ENCODE measurements at places on chromosomes 11 and 22. TPM values are rescaled to one million over a fixed set of nuclear protein-coding genes. Genes with fewer than 3 reads are reported as not detected.

DNA sequence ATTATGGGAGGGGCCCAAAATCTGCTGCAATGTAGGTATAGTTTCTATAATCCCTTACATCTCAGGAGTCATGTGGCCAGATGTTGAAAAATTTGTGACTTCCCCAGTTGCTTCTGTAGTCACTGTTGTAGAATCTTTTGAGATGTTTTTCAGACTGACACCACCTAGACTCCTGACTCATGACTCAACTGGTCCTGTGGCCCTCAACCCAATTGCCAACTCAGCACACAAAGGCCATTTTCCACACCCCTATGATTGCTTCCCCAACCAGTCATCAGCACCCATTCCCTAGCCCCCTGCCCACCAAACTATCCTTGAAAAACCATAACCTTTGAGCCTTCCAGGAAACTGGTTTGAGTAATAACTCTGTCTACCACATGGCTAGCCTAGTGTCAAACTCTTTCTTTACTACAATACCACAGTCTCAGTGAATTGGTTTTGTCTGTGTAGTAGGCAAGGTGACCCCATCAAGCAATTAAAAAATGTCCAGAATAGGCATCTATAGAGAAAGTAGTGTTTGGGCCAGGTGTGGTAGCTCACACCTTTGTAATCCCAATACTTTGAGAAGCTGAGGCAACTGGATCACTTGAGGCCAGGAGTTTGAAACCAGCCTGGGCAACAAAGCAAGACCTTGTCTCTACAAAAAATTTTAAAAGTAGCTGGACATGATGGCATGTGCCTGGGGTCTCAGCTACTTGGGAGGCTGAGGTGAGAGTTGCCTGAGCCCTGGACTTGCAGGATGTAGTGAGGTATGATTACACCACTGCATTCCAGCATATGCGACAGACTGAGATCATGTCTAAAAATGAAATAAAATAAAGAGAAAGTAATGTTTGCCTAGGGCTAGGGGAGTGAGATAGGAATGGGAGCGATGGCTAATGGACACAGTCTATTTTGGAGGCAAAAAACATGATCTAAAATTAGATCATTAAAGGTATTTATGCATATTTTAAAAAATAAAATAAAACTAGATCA lies 24.1 kb upstream of the FEZ1 start:
- no peak for ATAC-seq

- ATAC-seq = no peak
These were observed 38.5 kb downstream of the ST3GAL4 start for GRCh38 chr11:126394036-126394435.

DNA sequence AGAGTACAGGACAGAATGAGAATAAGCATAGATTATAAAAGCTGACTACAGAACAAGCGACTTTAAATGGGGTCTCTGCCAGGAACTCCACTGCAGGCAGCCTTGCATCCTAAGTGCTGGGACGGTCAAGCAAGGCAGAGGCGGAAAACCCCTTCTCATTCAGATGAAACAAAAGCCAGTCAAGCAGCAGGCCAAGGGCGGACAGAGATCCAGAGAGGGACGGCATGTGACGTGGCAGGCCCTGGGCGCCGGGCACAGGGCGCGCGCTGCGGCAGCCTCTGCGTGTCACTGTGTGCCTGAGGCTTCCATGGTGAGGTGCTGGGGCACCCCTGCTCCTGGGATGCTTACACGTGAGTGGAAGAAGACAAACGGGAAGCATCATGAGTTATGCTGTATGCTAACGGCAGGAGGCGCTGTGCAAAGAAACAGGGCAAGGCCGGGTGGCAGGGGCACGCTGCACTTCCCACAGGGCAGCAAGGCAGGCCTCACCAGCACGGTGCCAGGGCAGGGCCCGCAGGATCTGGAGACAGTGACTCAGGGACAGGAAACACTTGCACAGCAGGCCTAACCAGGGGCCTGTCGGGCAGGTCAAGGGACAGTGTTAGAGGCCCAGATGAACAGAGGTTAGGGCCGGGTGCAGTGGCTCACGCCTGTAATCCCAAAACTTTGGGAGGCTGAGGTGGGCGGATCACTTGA lies 6.2 kb downstream of the TOLLIP start:
- ATAC-seq = no peak

DNA sequence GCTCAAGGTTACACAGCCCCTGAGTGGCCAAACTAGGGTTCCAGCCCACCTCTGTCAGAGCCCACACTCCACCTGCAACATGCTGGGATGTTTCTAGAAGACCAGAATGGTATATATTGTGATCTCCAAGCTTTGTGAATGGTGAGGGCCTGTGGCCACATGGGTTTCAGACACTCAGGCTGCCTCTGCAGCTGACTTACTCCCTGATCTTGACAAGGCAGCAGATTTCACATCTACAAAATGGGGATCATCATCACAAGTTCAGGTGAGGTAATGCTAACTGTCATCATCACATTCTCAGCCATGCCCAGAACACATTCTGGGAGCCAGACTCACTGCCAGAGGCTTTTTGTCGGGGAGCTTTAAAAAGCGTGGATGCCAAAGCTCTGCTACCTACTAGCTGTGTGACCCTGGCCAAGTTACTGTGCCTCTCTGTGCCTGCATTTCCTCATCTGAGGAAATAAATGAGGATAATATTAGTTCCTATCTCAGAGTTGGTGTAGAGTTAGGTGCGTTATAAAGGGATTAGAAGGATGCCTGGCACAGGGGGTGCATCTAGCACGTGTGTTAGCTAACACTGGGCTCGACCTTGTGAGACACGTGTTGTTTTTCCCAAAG lies 24.9 kb upstream of the WNT11 start:
- ATAC-seq = no peak

DNA sequence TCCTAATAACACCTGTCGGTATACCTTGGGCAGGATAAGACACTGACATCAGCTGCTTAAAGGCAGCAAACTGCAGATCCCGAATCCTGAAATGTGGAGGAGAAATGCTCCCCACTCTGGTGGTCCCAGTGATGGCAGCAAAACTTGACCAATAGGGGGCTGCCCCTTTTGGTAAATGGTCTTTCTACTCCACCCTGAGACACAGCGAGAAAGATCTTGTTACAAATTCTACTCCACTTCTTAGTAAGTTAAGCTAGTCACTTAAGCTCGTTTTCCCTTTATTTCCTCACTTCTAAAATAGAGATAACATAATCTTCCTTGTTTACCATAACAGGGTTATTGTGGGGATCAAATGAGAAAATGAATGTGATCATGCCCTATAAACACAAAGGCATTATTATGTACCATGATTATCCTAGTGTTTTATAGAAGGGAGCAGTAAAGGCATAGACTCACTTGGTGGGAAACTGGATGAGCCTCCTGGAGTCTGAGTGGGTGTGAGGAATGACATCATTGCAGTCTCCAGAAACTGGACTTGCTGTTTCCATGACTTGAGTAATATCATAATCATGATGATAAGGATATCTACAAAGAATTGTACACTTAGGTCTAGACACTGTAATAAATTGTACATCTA lies 50.9 kb downstream of the ENDOD1 start:
- peak; percentile 54 for ATAC-seq

The KRTAP5-8 gene
- total RNA-seq = 0.54 TPM

DNA sequence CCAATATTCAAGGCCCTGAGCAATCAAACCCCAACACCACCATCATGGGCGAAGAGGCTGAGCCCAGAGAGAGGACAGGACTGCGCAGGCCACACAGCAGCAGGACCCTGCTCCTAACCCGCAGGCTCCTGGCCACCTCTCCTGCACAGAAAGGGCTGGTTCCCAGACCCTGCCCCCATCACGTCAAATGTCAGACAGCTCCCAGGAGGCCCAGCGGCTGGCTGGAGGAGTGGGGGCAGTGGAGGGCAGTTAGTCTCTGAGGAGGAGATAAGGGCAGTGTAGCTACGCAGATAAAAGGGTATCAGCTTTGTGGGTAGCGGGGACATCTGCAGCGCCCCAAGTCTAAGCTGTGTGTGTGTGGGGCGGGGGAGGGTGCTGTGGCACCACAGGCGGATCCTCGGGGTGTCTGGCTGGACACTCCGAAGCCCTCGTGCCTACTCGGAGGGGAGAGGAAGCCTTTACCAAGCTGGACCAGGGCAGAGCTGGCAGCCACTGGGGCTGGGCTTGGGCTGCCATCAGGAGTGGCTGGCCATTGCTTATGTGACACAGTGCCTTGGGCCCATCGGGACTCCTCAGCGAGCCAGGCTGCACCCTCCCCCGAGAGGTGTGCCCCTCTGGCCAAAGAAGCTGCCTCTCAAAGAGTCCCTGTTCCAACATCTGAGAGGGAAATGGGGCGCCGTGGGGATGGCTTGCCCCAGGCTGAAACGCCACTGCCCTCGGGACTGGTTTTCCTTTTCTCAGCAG lies 21.5 kb downstream of the FADS3 start:
- ATAC-seq = no peak

GRCh38 chr11:121586750-121587149 lies 134.0 kb upstream of the SORL1-AS1 start:
- ATAC-seq = peak; percentile 57

- no peak for ATAC-seq
These were observed 166.6 kb downstream of the COMMD9 start for GRCh38 chr11:36122671-36123070.

The CRYBB3 gene
- not detected for total RNA-seq

- ATAC-seq = no peak
These were observed 4.8 kb downstream of the SAAL1 start for GRCh38 chr11:18100926-18101656.

- ATAC-seq = no peak
These were observed 16.9 kb upstream of the MUC5B start for GRCh38 chr11:1205987-1206331.

The HTR3B gene
- 0.11 TPM for total RNA-seq

The BEST1 gene
- 6.8 TPM for total RNA-seq

- ATAC-seq = no peak
These were observed 78.0 kb downstream of the HORMAD2 start for GRCh38 chr22:30158277-30158676.

- no peak for ATAC-seq
These were observed 4.3 kb downstream of the GRK2 start for GRCh38 chr11:67270256-67271204.

- peak; percentile 95 for ATAC-seq
These were observed 7.1 kb upstream of the FLI1 start for GRCh38 chr11:128686745-128687177.

The OR4C45 gene
- total RNA-seq = not detected

GRCh38 chr11:26891501-26891900 lies 102.4 kb upstream of the FIBIN start:
- no peak for ATAC-seq

GRCh38 chr22:49589301-49589700 lies 238.4 kb downstream of the BRD1 start:
- ATAC-seq = no peak

GRCh38 chr22:44571566-44572413 lies 73.8 kb upstream of the RTL6 start:
- no peak for ATAC-seq

DNA sequence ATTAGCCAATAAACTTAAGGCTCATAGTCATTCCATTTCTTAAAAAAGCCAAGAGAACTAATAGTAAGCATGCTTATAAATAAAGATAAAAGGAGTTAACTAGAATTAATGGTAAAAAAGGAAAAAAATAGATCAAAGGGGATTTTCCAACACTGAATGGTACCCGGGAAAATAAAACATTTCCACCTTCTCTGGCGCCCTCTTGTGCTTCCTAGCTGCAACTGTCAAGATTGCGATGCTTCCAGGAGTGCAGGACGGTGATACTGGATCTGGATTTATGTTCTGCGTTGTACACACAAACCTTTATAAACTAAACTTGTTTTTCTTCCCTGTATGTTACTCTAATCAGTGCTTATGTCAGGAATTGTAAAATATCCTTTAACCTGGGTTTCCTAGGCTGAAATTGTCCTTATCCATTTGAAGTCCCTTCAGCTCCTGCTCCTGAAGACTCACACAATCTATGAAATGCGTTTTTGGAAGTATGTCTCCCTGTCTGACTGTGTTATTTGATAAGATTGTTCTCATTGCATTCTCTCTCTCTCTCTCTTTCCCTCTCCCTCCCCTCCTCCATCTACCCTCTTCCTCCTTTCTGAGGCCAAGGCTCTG lies 9.6 kb upstream of the HTATIP2 start:
- ATAC-seq = peak; percentile 62

The KRTAP5-7 gene
- not detected for total RNA-seq

The FGF4 gene
- total RNA-seq = not detected

The MYOD1 gene
- total RNA-seq = not detected

The USP35 gene
- total RNA-seq = 9.6 TPM

The CRYBB1 gene
- total RNA-seq = 1.7 TPM

DNA sequence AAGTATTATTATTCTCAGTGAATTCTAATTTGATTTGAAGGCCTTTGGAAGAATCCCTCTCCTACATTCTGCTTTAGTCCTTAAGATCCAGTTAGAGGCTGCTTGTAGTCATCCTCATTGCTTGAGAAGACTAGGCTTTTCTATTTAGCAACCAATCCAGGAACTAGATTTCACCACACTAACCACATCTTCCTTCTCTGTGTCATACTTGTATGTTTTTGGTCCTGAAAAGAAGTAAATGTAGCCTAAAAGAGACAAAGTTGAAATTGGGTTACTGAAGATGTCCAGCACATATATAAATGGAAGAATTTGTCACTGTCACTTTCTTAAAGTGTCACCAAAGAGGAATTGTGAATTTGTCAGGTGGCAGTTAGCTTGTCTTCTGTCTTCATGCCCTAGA lies 46.6 kb upstream of the MMP7 start:
- ATAC-seq = no peak

DNA sequence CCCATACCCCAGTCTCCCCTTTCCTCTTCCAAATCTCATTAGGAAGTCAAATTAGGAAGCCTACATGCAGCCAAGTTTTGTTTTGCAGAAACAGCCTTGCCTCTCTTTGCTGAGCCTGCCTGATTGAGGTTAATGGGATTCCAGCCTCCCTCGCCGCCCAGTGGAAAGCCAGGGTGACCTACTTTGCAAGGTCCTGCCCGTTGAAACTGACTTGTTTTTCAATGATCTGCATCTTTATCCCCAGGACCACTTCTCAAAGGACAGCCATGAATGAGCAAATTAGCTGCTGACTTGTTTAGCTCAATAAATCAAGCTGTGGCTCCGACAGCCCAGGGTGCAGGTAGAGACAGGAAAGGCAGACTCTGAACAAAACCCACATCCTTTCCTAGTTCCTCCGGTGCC lies 110.4 kb downstream of the RRAS2 start:
- ATAC-seq = peak; percentile 73

DNA sequence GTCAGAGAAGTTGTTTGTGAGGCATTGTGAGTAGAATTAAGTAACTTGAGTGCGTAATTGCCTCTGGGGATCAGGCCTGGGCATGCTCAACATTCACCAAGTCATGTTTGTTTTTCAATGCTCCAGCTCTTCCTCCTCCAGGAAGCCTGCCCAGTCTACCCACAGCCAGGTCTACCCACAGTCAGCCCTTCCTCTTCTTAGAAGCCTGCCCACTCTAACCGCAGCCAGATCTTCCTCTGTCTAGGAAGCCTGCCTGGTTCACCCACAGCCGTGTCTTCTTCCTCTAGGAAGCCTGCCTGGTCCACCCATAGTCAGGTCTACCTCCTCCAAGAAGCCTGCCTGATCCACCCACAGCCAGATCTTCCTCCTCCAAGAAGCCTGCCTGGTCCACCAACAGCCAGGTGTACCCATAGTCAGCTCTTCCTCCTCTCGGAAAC lies 25.0 kb downstream of the LRP5 start:
- no peak for ATAC-seq

- no peak for ATAC-seq
These were observed 3.5 kb downstream of the IGF2 start for GRCh38 chr11:2135648-2136201.

The TTC12 gene
- 8.6 TPM for total RNA-seq

All from motor neuron (in vitro differentiated cells).